Activated CD4-positive, alpha-beta T cell treated with anti-CD3 and anti-CD28 coated beads, Interleukin-2, amount 50 U/mL, for 24 hours (primary cell): ENCODE measurements at places on chromosomes 6 and 20.

- peak; percentile 17 for DNase-seq
These were observed 222.4 kb upstream of the JARID2 start for GRCh38 chr6:15023448-15023847.

- no peak for DNase-seq
These were observed 228.6 kb upstream of the PMEPA1 start for GRCh38 chr20:57938158-57939108.

DNA sequence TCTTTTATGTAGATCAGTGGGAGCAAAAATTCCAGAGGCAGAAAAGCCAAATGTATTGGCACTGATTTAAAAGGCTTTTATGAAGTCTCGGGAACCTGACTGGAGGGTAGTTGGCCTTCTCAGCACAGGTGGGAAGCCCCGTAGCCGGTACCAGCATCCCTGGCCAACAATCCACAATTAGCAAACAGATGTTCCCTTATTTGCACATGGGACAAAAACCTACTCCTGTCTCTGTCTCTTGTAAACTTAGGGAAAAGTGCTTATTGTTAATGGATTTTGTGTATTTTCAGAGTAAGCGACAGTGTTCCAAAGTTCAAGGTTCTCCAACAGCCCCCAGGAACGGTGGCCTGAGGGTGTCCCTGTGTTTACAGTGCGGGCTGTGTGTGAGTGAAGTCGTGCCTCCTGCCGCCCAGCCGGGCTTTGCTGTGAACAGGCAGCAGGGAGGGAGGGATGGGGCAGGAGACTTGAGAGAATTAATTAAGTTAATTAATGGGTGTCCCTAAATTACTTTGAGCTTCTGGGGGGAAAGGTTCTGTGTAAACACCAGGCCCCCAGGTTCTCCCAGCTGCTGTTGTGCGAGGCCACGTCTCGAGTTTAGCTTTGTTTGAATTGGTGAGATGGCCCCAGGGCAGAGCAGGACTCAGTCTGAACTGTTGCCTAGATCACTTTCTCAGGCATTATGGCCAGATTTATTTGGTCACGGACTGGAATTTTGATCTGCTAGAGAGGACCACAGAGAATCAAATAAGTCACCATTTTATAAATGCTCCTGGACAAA, 3.9 kb downstream of the SYNJ2 start:
- no peak for DNase-seq

DNA sequence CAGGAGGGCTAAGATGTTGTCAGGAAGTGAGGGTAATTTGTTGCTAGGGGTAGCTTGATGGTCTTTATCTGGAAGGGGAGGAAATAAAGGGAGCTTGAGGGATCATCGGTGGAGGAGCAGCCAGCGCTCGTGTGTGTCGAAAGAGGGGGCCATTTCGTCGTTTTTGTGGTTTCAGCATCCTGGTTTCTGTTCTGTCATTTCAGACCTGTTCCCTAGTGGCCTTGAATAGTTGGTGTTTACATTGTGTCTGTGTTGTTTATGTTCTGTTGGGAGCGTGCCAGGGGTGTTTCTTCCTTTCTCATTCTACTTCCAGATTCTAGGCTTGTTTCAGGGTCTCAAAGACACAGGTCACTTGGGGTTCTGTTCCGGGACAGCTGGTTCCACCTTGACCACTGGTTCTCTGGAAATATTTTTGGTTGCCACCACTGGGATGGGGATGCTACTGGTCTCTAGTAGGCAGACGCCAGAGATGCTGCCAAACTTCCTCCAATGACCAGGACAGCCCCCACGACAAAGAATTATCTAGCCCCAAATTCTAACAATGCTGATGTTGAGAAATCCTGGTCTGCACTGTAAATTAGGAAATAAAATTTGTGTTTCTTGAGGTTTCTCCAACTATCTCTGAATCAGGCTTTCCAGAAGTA, 113.9 kb upstream of the NAA20 start:
- DNase-seq, result no peak

DNA sequence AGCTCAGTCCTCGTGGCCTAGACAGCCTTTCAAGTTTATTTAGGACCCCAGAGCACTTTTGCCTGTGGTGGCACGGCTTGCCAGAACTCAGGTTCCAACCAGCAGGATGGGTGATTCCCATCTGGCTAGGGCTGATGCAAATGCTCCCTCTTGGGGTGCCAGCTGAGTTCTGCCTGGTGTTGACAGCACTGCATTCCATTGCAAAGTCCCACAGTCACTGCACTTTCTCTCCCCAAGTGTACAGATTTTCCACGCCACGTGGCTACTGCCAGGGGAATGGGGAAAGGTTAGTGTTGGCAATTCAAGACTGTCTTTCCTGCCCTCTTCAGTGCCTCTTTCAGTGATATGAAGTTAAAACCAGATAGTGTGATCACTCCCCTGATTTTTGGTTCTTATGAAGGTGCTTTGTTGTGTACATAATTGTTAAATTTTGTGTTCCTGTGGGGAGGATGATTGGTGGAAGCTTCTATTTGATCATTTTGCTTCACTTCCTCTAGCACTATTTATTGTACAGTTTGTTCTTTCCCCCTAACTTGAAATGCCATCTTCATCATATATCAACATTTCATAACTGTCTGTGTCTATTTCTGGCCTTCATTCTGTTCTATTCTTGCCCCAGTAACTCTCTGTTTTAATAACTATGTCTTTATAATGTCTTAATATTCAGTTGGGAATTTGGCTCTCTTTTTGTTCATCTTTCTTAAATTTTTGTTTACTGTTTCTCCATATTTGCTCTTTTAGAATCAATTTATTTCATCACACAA, 86.2 kb downstream of the CFAP61 start:
- no peak for DNase-seq

GRCh38 chr20:1436263-1436662, 30.4 kb downstream of the NSFL1C start:
- no peak for DNase-seq

GRCh38 chr20:43787937-43788336, 61.1 kb upstream of the GTSF1L start:
- no peak for DNase-seq

DNA sequence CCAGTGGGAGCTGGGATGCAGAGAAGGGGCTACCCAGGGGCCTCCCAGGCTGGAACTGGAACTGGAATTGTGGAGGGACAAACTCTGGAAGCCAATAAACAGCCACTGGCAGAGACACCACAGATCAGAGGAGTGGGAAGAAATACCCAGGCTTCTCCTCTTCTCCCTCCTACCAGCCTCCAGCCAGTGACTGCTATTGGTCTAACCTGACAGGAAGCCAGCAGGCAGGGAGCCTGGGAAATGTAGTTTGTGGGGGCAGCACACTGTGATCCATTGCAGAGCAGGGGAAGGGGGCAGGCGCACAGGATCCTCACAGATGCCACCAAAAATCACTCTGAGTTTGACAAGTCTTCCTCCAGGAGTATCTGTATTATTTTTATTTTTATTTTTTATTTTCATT, 12.1 kb upstream of the MLN start:
- no peak for DNase-seq

DNA sequence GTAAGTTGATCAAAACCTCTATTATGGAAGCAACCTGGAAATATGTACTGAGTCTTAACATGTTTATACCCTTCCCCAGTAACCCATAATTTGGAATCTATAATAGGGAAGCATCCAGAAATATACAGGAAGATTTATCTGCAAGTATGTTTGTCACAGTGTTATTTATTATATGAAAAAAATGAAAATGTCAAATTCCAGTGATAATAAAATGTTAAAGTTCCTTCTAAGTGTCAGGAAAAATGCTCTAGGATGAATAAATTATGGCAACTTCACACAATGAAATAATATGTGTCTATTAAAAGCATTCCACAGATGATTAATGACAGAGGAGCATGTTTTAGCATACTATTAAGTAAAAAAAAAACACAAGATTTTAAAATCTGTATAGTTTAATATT, 237.7 kb upstream of the PRND start:
- no peak for DNase-seq
